ENCODE measurements at places on chromosomes 5 and 9.

DNA sequence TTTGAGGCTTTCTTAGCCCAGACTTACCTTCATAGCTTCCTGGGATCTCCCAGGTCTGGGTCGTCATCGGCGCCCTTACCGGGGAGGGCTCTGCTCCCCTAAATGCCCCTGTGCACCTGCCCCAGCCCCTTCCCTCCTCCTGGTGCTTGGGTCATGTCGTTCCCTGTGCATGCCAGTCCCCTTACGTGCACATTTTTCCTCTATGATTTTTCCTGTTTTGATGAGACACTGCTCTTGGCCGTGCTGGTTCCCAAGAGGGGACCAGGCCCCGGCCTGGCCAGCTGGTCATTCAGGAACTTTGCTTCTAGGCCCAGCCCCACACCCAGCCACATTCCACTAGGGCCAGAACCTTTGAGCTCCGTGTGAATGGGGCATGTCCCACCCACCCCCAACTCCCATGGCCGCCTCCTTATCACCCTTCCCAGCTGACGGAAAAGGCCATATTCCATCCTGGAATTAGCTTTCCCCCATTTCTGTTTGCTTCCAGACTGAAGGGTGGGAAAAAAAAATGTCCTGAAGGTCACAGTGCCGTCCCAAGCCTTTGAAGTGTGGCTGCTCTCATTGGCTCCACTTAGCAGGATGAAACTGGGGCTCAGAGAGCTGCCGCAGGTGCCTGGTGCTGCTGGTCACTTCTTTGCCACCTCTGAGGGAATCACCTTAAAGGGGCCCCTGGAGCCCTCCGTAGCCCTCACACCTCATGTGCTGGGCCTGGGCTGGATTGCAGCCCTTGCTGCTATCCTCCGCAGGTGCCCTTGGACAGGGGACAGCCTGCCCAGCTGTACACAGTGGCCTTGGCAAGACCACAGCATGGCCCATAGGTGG lies 25.1 kb downstream of the ERGIC1 start:
- ATAC-seq: no peak

DNA sequence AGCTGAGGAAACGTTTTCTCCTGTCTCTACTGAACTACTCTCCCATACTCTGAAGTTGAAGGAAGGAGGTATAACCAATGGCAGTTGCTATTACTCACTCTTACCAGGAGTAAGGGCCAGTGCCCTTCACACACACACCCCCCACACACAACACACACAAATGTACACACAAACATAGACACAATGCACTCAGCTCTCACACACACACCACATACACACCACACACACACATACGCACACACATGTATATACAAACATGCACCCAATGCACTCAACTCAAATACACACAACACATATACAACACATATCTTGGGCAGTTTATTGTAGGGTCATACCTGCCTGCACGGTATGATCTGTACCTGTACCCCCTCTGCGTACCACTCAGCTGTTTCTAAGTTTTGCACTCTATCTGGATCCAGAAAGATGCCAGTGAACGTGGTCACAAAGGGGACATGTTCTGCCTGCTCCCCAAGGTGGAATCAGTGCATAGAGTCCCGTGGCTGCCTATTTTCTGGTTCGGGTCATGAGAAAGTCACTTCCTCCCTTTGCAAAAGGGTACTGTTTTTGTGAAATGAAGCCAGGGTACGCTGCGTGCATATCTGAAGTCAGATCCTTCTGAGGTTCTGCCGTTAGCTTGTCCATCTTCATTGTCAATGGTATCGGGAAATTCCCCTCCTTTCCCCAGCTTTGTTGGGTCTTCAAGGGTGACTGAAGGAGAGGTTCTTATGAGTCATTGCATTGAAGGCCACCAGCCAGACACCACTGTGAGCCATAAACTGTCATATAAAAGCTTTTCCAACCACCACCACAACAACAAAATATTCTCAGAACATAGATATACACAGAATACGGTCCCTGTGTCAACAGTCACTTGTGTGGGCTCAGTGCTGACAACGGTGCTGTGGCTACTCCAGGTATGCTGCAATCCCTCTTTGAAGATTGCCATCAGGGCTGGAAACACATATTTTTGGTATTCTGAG lies 131.9 kb downstream of the UGCG start:
- ATAC-seq: peak; percentile 83

DNA sequence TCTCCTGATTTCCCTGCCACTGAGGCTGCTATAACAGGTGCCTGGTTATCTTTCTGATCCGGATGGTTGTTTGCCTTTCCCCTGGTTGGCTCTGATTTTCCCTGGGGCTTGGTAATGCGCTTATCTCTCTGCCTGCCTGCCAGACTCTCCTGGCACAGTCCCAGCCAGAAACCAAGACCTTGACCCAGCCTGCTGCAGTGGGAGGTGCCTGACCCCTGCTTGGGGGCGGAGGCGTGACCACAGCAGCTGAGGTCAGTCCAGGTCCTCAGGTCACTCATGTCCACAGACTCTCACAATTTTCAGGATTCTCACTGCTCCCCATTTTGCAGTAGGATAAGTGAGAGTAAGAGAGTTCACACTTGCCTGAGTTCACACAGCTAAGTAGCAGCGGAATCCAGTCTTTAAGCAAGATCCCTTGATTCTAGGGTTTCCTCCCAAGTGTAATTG lies 24.4 kb upstream of the SYNPO start:
- no peak for ATAC-seq

DNA sequence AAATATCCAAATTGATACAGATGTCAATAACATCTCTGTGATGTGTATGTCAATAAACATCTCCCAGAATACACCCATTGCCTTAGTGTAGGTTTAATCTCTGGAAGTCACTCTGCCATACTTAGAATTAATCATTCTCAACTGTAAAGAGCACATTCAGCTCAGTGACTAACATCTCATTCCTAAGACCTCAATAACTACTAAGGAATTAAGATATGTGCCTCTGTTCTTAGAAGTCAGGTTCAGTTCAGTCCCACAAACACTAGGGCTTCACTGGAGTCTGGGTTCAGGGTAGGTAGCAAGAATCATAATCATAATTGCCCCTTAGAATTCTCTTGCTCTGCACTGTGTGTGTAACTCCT lies 31.7 kb downstream of the UGCG start:
- no peak for ATAC-seq

DNA sequence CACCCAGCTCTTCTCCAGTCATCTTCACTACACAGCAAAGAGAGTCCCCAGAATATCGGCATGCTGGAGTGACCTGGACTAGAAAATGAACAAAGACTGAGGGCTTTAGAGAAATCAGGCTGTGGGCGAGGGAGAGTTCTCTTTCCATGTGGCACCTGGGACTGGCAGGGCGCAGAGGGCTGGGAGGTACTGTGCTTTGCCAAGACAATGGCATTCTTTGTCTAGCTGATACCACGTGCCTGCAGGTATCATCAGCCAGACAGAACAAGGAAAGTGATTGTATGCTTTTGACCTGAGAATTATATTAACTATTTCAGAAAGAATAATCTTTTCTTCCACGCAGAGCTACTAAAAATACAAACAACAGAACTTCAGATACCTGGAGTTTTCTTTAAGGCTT lies 30.5 kb downstream of the DDX31 start:
- ATAC-seq: no peak
